ENCODE measurements at places on chromosomes 16 and 17. TPM values are rescaled to one million over a fixed set of nuclear protein-coding genes. Genes with fewer than 3 reads are reported as not detected.
A peak's percentile ranks its signal among the peaks of the same experiment; 100 is the strongest.

The AOC2 gene
- 5.2 TPM for total RNA-seq

The GAST gene
- total RNA-seq = not detected

The ABCC3 gene
- 34.2 TPM for total RNA-seq

The SGSH gene
- 52.1 TPM for total RNA-seq

The OR3A3 gene
- total RNA-seq = not detected

GRCh38 chr17:7404737-7405349, 946 bp upstream of the TMEM256 start:
- DNase-seq = peak; percentile 94

DNA sequence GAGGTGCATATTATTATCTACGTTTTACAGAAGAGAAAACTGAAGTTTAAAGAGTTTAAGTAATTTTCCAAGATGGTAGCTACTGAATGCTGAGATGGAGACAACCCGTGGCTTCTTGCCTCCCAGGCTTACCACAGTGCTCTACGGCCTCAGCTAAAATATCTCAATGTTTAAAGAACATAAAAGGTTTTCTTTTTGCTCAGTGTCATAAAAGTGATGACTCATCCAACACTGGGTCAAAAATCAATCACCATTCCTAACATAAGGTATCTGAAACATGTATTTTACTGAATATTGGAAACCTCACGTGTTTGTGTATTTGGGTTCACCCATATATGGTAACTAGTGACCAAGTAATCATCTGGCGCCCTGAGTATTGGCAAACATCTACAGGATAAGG, 18.4 kb downstream of the ABCA9 start:
- DNase-seq = no peak

GRCh38 chr17:73156887-73157520, 7.8 kb upstream of the SSTR2 start:
- no peak for DNase-seq

DNA sequence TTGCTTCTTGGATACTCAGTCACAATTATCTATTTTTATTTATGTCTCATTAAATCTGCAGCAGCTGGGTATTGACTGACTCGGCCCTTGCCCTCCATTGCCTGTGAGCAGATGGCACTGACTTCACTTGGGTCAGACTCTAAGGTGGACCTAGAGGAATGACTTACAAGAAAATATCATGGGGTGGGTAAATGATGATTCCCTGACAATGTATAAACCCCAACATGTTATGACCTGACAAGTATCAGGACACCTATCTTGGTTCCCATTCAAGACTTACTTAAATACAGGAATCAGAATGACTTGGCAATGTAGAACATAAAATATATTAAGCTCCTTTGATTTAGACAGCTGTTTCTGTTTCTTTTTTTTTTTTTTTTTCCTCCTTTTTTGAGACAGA, 953.5 kb downstream of the CDH11 start:
- no peak for DNase-seq

GRCh38 chr16:76038097-76038496, 239.1 kb upstream of the CNTNAP4 start:
- DNase-seq = no peak

GRCh38 chr17:9239793-9240658, 218.7 kb downstream of the NTN1 start:
- DNase-seq = peak; percentile 95

GRCh38 chr16:72255786-72256185, 83.8 kb upstream of the PMFBP1 start:
- no peak for DNase-seq

GRCh38 chr17:39540611-39541010, 67.1 kb downstream of the NEUROD2 start:
- no peak for DNase-seq

DNA sequence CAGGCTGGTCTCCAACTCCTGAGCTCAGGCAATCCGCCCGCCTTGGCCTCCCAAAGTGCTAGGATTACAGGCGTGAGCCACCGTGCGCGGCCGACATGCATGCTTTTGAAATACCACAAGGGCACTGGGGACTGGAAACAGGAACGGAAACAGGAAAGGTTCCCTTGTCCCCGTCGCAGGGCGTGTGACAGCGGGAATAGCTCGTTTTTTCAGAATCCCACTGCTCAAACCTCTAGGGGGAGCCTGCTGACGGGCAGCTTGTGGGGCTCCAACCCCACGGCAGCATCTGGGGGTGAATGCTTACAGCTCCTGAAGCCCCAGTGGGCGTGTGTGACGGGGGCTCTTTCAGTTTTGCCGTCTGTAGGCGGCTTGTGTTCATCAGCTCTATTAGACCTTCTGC, 18.8 kb upstream of the ASGR2 start:
- DNase-seq = peak; percentile 53

DNA sequence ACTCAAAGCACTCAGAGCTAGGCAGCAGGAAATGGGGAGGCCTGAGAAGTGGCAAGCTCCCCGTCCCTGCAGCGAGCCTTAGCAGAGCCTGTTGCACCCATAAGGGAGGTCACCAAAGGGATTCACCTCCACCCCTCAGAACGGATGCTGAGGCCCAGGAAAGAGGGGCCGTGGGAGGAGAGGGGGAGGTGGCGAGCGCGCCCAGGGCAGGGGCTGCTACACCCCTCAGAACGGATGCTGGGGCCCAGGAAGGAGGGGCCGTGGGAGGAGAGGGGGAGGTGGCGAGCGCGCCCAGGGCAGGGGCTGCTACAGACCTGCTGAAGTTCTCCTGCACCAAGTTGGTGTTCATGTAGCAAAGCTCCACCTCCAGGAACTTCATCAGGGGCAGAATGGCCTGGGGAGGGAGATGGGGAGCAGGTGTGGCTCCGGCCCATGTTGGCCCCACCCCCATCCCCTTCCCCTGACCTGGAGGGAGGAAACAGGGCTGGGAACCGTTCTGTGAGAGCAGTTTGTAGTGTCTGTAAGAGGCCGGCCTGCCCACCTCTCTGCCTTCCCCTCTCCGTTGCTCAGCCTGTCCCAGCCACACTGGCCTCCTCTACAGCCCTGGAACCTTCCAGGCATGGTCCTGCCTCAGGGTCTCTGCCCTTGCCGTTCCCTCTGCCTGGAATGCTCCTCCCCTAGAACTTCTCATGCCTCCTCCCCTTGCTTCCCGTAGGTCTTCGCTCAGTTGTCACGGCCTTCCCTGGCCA, 11.4 kb downstream of the UNC13D start:
- DNase-seq = no peak

GRCh38 chr17:47257651-47258339, 4.2 kb downstream of the ITGB3 start:
- DNase-seq = no peak

- no peak for DNase-seq
These were observed 6.1 kb upstream of the ENDOV start for GRCh38 chr17:80408872-80409271.

DNA sequence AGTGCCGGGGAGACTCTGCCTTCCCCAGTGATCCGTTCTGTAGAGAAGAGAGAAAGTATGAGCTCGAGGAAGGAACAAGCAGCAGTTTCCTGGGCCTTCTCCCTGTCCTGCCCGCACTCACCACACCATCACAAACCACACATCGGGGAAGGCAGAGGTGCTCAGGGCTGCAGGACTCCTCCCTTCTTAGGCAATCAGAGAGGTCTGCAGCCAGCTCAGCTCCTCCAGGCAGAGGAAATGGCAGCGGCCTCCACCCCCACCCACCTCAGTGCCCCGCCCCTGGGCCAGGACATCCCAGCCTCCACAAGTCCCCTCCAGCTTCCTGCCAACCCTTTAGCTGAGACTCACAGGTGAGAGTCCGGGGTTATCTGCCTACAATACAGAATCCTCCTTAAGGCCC, 2.0 kb downstream of the ZNF319 start:
- peak; percentile 87 for DNase-seq
